ENCODE measurements at places on chromosomes 12 and 14.

GRCh38 chr14:34699873-34700621 is 14.3 kb downstream of the CFL2 start:
- DNase-seq: no peak

GRCh38 chr14:65424531-65424930 is 12.0 kb downstream of the FUT8 start:
- DNase-seq: no peak

DNA sequence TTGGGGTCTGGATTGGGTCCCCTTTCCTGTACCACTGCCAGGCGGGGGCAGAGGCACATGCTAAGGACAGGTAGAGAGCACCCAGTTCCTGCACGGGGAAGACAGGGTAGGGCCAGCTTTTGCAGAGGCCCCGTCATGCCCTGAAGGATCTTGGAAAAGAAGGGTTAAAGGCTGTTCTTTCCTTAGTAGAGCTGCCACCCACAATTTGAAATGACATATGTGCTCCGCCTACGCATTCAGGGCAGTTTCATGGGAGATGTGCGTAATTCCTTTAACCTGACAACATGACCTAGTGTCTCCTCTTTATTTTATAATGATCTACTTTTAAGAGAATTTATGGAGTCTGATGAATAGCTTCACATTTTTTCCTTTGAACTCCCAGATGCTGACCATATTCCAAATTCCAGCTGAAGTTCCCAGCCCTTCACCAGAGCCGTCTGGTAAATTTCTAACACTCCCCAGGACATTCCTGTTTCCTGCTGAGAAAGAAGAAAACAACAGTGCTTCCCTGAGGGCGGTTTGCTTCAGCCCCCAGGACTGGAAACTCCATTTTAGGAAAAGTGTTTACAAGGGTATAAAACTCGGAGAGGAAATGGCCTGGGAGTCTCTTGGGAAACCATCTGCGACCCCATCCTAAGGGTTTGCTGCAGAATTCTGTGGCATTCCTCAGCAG is 58.9 kb upstream of the PLEKHG3 start:
- DNase-seq: no peak

DNA sequence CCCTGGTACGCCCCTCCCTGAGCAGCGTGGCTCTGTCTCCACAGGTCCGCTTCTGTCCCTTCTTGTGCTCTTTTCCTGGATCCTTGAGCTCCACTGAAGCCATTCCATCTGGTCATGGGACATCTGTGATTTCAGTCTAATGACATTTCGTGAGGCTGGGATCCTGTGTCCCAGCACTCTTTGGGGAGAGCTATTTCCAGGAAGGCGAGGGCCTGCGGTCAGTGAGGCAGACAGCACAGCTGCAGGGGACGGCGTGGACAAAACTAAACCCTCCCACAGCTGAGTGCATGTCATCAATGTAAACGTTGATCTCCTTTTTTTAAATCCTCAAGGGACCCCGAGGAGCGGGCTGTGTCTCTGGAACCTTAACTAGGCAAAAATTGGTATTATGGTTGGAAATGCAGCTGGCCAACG is 127.7 kb downstream of the DACT1 start:
- DNase-seq: no peak

GRCh38 chr14:68208218-68208617 is 388.6 kb downstream of the RAD51B start:
- no peak for DNase-seq

GRCh38 chr12:115835445-115835844 is 442.0 kb downstream of the MED13L start:
- no peak for DNase-seq

- no peak for DNase-seq
Observed at GRCh38 chr12:75978677-75979076, 52.9 kb downstream of the PHLDA1 start.

GRCh38 chr12:117684471-117684870 is 284.3 kb downstream of the KSR2 start:
- DNase-seq: no peak

GRCh38 chr14:103436533-103436932 is 51.3 kb downstream of the MARK3 start:
- no peak for DNase-seq

DNA sequence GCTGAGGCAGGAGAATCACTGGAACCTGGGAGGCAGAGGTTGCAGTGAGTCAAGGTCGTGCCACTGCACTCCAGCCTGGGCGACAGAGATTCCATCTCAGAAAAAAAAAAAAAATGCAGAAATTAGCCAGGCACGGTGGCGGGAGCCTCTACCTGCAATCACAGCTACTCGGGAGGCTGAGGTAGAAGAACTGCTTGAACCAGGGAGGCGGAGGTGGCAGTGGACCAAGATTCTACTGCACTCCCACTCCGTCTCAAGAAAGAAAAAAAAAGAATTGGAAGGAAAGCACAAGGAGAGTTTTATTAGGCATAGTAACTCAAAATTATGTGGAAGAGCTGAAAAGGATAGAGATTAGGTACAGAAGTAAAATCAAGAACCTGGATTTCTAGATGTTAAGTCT is 20.8 kb upstream of the AMHR2 start:
- no peak for DNase-seq

DNA sequence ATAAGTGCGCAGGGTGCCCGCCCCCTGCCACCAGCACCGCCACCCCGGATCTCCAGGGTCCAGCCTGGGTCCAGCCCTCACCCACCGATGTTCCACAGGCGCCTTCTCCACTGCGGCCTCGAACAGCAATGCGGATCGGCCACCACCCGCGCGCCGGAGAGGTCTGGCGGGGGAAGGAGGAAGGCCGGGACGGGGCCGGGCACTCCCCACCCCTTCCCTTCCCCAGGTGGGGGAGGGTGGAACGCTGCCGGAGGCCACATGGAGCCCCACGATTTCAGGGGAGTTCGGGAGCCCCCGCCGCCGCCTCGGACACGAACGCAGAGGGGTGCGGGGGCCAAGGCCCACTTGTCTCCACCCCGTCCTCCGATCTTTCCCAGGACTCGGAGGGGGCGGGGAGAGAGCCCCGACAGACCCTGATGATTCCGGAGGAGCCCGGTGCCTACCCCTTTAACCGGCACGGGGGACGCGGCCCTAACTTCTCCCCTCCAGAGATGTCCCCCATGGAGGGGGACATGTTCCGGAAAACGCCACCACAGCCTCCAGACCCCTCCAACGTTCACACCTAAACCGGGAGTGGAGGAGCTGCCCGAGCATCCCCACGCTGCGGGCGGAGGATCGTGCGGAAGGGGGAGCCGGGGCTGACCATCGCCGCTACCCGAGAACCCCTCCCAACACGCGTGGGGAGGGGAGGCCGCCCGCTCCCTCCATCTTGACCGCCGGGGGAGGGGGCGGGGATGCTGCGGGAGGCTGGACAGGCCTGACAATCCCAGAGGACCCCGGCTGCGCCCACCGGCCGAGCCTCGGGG is 1.1 kb downstream of the ATXN2 start:
- DNase-seq: no peak

DNA sequence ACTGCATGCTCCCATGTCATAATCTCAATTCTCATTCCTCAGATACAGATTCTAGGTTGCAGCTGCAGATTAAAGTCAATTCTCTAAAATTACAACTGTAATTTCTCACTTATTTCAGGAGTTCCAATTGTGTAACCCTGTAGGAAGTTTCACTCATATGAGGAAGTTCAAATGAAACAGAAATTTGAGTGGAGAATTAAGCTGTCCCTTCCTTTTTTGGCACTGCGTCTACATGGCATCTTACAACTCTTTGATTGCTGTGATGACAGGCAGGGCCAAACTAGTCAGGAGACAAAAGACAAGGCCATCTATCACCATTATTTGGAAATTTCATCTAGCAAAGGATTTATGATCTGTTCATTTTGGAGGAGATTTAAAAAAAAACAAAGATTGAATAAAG is 13.3 kb upstream of the GRIP1 start:
- DNase-seq: no peak

GRCh38 chr14:23694085-23694948 is 58.2 kb downstream of the DHRS2 start:
- DNase-seq: no peak

DNA sequence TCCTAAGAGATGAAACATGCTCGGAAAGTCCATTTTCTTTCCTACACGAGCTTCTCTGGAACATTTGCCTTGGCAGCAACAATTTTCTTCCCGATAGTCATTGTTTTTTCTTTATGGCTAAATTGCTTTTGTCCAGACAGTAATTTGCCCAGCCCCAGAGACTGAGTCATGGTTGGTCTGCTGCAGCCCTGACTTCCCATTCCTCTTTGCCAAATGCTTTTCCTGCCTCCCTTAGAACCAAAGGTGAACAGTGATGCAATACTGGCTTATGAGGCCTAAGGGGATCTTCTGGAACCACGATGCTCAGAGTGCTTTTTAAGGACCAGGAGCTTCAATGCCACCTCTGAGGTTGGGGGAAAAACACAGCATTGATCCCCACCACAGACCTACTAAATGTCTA is 1599.6 kb upstream of the TMEM132C start:
- no peak for DNase-seq
